ENCODE measurements at places on chromosomes 5 and 9. TPM values are rescaled to one million over a fixed set of nuclear protein-coding genes. Genes with fewer than 3 reads are reported as not detected.

DNA sequence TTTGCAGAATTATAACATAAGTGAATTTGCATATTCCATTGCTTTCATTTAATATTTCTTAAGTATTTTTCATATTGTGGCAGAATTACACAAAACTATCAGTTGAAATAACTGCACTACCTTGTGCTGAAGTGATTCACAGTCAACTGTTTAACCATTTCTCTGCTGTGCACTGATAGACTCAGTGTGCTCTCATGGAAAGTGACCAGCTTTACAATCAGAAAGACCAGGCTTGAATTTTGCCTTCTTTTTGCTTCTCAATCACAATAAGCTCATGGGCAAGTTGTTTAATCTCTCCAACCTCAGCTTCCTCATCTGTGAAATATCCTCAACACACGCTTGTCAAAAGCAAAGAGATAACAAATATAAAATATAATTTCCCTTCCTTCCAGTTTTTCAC lies 18.3 kb downstream of the CDK5RAP2 start:
- no peak for DNase-seq

DNA sequence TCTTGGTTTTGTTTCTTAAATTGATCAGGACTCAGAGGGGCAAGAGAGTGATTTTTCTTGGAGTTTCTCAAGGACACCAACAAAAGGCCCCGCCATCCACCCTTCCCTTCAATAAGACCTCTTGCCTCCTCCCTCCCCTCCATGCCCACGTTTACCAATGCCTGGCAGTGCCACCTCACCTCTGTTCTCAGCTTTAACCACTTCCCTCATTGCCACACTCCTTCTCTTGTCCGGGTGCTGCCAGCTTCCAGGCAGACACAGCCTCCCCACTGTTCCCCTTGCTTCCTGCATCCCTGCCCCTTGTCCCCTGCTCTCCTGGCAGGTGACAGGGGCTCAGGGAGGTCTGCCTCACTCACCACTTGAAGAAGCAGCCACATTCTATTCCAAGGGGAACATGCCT lies 90.8 kb downstream of the LHX2 start:
- DNase-seq: no peak

Gene GKAP1
- 0.64 TPM for total RNA-seq

Gene PIGO
- total RNA-seq: 11.9 TPM

DNA sequence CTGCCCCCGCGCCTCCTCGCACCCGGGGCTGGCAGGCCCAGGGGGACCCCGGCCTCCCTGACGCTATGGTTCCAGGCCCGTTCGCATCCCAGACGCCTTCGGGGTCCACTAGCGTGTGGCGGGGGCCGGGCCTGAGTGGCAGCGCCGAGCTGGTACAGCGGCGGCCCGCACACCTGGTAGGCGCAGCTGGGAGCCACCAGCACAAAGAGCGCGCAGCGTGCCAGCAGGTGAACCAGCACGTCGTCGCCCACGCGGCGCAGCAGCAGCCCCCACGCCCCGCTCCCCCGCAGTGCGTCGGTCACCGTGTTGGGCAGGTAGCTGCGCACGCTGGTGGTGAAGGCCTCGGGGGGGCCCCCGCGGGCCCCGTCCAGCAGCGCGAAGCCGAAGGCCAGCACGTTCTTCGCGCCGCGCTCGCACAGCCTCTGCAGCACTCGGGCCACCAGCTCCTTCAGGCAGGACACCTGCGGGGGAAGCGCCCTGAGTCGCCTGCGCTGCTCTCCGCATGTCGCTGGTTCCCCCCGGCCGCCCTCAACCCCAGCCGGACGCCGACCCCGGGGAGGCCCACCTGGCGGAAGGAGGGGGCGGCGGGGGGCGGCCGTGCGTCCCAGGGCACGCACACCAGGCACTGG lies 548 bp downstream of the TERT start:
- DNase-seq: no peak

DNA sequence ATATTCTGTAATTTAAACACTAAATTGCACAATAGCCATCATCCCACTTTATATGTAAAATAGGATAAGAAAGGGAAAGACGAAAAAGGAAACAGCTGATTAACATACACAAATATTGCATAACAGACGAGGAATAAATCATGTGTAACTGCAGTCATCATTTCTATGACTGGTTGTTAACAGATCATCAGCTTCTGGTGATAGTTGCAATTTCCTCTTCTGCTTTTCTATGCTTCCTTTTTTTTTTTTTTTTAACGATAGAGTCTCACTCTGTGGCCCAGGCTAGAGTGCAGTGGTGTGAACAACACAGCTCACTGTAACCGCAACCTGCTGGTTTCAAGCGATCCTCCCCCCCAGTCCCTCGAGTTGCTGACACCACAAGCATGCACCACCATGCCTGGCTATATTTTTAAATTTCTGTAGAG lies 22.5 kb upstream of the JAKMIP2 start:
- no peak for DNase-seq

DNA sequence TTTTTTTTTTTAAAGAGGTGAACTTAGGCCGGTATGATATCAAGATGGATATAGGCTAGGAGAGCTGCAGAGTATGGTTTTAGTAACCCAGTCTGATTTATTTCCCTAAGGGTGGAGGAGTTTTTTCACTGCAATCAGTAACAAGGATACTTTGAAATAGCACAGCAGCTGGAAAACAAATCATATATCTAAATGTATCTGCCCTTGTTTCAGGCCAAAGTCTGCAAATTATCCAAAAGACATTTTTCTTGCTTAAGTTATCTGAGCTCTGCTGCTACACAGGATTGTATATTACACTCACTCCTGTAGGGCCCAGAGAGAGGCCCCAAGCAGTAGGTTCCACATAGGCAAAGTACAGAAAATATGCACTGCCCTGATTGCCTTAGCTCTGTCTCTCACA lies 222.4 kb downstream of the NTRK2 start:
- no peak for DNase-seq

- DNase-seq: no peak
Measured at GRCh38 chr5:97495301-97495700, 312.3 kb upstream of the RIOK2 start.

GRCh38 chr5:73853091-73853490 lies 227.1 kb downstream of the ARHGEF28 start:
- no peak for DNase-seq

DNA sequence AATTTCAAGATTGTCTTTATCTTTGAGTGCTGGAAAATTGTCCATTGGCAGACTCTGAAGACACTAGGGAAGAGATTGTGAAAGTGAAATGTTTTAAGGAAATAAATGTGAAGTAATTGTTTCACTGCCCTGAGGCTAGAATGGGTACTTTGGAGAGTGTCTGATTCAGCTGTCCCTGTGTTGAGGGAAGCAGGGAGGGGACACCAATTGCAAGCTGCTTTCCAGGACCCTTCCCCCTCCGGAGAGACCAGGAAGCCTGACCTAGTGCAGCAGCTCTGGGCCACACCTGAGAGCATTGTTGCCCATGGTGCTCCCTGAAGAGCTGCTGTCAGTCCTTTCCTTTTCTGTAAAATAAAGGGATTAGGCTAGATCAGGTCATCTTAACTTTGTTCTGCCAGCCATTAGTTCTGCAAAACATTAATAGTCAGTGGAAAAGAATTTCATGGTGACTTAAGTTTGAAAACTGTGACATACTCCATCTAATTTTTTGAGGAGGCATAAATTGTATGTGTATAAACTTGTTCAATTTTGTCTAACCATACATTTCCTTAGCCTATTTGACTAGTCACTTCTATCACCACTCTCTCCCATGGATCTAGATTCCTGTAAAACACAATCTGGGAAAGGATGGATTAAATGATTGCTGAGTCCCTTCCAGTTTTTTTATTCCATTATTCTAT lies 18.8 kb downstream of the MAP1B start:
- DNase-seq: no peak

DNA sequence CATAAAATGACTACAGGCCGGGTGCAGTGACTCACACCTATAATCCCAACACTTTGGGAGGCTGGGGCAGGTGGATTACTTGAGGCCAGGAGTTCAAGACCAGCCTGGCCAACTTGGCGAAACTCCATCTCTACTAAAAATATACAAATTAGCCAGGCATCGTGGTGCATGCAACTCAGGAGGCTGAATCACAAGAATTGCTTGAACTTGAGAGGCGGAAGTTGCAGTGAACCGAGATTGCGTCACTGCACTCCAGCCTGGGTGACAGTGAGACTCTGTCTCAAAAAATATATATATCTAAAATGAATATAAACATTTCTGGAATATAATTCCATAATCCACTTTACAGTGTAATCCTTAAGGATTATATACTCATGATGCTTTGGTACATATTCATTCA lies 66.5 kb downstream of the TEX10 start:
- DNase-seq: no peak

- no peak for DNase-seq
Measured at GRCh38 chr5:96641368-96642280, 20.6 kb upstream of the CAST start.

Gene ANKRD20A1
- total RNA-seq: 1.8 TPM

GRCh38 chr5:143516249-143516648 lies 112.8 kb upstream of the NR3C1 start:
- DNase-seq: no peak

DNA sequence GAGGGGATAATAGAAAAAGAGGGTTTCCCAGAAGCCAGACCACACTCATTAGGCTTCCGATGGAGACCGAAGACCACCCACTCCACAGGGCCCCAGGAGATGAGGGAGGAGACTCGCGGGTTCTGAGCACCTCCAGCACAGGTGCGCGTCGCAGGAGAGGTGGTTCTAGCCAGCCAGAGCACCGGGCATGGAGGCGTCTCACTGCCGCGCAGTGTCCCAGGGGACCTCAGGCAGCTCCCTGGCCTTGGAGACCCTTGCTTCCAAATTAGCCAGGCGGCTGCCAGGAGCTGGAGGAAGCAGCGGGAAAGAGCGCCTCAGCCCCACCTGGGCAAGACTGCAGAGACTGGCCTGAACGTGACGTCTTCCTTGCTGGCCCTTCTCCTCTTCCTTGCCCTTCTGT lies 115.4 kb upstream of the FBXL7 start:
- DNase-seq: no peak

- DNase-seq: no peak
Measured at GRCh38 chr5:147432323-147432722, 77.5 kb downstream of the DPYSL3 start.

DNA sequence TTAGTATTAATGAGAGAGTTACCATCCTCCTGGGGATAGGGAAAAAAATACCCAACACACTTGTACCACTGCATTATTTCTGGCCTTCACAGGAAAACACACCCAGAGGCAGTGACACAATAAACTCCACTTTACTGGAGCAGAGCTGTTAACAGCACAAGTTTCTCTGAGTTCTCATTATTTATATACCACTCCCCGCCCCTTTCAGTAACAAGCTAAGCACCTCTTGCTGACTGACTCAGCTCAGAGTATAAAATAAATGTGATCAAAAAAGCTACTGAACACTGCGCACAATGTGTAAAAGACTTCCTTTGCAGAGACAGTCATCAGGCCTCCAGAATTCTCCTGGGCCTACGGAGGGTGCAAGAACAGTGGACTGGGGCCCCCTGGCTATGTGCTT lies 21.6 kb downstream of the KLF9 start:
- no peak for DNase-seq
